ENCODE measurements at places on chromosomes 4 and X. TPM values are rescaled to one million over a fixed set of nuclear protein-coding genes. Genes with fewer than 3 reads are reported as not detected.

Gene VGLL1
- not detected for total RNA-seq

Gene IL2RG
- total RNA-seq: 503 TPM

Gene UGT8
- total RNA-seq: not detected

Gene MYOZ2
- not detected for total RNA-seq

Gene SFRP2
- not detected for total RNA-seq

Gene CLIC2
- total RNA-seq: 0.52 TPM

Gene RNF212
- 1.2 TPM for total RNA-seq

Gene MGST2
- total RNA-seq: 37.8 TPM

Gene S100G
- not detected for total RNA-seq

Gene ARHGEF6
- total RNA-seq: 164 TPM
